ENCODE measurements at places on chromosomes 2 and 18.

DNA sequence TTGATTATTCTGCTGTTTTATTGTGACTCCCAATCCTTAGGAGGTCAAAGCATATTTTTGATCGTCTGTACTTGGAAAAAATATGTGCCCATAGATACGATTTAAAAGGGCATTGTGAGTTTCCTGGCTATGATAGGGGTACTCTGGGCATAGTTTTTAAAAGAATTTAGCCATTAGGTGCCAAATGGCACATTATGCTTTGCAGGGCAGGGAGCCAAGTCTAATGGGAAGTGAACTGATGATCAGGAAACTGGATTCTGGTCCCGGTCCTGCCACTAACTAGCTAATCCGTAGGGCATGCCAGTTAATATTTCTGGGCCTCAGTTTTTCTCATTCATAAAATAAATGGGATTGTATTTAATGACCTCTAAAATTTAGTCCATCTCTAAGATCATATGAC is 189.3 kb downstream of the LTBP1 start:
- no peak for DNase-seq

DNA sequence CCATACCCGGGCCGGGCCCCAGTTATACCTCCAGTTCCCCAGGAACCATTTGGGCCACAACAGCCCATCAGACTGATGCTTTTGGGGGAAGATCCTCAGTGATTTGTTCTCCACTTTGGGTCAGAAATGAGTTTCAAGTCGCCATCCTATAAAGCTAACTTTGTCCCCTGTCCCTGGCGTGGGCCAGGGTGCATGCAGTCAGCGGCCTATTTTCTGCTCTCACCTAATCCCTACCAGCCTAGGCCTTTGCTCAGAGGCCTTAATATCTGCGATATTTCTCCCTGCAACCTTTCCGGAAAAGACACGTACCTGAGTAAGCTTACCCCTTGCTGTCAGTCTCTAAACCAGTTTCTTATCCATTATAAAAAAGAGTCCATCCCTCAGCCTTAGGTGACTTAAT is 7.2 kb downstream of the DNMT3A start:
- DNase-seq: no peak

DNA sequence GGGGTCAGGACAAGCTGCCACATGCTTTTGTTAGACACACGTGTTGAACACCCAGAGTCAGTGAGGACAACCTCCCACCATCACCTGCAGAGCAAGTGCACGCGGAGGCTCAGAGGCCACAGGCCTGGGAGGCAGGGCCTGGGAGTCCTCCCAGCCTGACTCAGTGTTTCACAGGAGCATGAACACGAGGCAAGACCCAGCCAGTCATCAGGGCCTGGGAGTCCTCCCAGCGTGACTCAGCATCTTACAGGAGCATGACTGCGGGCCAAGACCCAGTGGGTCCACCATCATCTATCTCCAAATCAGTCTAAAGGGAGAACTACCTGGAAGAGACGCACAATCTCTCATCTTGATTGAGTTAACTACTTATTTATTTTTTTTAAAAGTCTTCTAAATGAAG is 112.6 kb upstream of the PXDN start:
- no peak for DNase-seq

GRCh38 chr2:152167065-152167464 is 8.5 kb downstream of the STAM2 start:
- DNase-seq: no peak

- no peak for DNase-seq
These were observed 189.3 kb downstream of the ANKRD30B start for GRCh38 chr18:14937271-14937670.

GRCh38 chr2:234001380-234002160 is 48.9 kb upstream of the SPP2 start:
- no peak for DNase-seq

- no peak for DNase-seq
These were observed 542 bp downstream of the PGAP1 start for GRCh38 chr2:196925768-196926561.

DNA sequence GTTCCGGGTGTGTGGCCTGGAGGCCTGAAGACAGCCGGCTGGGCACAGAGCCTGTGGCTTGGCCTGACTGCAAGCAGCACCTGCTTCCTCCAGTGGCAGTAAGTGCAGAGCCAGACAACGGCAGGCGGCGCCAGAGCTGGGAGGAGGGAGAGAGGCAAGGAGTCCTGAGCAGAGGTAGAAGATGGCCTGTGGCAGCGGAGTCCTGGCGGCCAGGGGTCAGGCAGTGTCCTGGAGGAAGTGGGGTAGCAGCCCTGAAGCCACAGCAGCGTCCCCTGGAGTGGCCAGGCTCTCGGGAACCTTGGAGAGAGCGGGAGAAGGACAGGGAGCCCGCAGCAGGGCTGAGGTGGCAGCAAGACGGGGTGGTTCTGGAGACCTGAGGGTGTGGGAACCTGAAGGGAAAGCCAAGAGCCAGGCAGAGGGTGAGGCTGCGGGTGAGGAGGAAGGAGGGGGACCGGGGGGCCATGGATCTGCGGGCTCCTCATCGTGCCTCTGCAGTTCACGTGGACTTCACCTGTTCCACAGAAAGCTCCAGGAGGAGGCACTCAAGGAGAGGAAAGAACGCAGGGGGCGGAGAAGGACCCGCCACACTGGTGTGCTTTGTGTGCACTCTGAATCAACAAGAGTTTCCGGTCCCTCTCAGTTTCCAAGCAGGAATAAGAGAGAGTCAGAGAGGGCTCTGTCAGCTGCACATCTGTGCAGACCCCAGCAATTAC is 85.9 kb downstream of the USP40 start:
- DNase-seq: no peak

- no peak for DNase-seq
These were observed 541.5 kb downstream of the LRP1B start for GRCh38 chr2:141589314-141589713.

- no peak for DNase-seq
These were observed 18.0 kb downstream of the DGUOK start for GRCh38 chr2:73944714-73945113.

GRCh38 chr2:126627643-126628042 is 28.3 kb upstream of the GYPC start:
- DNase-seq: no peak

DNA sequence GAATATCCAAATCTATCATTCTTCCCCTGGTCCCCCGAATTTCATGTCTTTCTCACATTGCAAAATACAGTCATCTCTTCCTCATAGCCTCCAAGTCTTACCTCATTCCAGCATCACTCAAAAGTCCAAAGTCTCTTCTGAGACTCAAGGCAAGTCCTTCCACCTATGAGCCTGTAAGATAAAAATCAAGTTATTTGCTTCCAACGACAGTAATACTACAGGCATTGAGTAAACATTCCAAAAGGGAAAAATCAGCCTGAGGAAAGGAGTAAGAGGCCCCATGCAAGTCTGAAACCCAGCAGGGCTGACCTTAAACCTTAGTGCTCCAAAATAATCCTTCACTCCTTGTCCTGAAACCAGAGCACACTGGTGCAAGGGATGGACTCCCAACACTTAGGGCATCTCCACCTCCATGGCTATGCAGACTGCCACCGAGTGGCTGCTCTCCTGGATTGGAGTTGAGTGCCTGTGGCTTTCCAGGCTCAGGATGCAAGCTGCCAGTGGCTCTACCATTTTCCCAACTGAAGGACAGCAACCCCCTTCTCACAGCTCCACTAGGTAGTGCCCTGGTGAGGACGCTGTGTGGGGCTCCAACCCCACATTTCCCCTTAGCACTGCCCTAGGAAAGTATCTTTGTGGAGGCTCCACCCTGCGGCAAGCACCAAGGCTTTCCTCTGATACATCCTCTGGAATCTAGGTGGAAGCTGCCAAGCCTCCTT is 16.3 kb downstream of the DTNA start:
- no peak for DNase-seq

DNA sequence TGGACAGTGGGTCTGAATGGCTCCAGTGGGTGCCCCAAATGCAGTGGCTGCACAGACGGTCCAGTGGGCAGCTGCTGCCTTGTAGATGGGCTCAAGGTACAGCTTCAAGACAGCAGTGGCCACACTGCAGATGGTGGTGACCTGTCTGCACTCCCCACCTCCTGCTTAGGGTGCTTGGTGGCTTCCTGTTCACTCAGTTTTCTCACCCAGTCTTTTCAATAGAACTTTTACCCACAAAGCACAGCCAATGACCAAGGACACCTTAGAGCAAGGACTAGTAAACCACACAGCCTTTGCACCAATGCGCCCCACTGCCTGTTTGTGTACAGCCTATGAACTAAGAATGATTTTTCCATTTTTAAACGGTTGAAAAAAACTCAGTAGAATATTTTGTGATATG is 34.9 kb downstream of the MEX3C start:
- no peak for DNase-seq

DNA sequence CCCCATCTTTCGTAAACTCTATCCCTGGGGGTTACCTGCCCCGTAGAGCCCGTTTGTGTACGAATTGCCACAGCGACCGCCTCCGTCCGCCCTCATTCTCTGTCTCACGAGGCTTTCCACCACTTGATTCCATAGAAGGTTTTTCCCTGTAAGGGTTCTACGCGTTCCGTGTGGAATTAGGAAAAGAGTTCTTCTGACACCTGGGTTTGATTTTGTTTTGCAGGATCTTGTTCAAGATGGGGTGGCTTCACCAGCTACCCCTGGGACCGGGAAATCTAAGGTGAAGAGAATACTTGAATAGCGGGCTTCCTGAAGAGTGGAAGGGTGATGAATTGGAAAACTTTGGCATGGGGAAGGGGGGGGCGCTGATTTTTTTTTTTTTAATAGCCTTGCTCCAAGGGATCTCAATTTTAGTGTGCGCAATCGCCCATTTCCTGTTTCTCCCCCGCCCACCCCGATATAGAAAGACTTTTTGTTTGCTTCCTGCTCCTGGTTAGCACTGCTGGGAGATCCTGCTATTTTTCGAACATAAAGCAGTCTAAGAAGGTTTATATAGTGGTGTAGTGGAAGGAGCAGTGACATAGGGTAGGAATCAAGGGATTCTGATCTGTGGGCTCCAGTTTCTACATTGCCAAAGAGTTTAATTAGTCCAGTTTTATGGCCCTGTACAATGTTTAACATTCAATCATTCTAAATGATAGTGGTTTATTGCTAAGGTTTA is 564 bp downstream of the GCC2 start:
- peak; percentile 6 for DNase-seq

DNA sequence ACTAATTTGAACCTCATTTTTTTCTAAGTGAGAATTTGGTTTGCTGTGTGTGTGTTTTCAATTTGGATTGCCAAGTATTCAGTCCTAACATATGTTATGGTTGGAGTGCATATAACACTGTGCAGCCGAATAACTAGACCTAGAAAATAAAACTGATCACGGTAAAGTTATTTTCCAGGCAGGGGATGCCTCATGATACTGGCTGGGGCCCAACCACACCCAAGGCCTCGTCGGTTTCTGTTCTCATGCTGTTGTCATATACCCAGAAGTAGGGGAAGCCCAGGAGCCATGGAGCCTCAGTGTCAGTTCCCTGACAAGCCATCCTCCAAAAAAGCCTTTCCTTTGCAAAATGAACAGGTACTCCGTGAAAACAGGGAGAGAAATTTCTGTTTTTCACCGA is 160.2 kb downstream of the GBX2 start:
- no peak for DNase-seq

Data from activated naive CD4-positive, alpha-beta T cell (primary cell).